ENCODE measurements at places on chromosomes 12 and 14.

- DNase-seq: no peak
These were observed 165.8 kb downstream of the MON2 start for GRCh38 chr12:62632411-62632918.

DNA sequence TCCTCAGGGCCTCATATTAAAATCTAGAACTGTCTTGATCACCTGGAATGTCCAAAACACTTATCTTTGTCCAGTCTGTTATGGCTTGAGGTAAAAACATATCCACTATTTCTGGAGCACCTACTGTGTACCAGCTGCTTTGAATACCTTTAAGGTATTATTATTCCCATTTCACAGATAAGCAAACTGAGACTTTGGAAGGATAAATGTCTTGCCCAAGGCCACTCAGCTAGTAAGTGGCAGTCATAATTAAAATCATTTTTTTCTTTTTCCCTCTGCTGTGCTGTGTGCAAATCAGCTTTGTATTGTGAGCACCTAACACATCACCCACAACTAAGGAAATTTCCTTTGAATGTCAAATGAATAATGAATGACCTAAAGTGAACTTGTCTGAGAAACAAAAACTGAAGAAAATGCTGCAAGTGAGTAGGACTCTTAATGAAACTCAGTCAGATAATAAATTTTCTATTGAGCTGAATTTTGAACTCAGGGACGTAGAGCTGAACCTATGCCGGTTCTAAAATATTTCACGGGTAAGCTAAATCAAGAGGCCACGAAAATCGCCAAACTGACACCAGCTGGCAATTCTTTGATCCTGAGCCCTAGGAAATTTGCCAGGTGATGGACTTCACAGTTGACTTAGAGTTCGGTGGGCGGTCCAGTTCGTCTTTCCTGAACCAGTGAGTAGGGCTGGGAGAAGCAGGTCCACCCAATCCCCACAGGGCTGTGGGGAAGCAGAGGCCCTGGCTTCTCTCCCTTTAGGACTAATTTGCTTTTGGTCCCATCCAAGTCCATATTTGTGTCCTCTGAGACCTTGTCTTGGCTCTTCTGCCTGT, 159.7 kb upstream of the PWP1 start:
- no peak for DNase-seq

- DNase-seq: no peak
These were observed 4.4 kb downstream of the CYP27B1 start for GRCh38 chr12:57762463-57762862.

DNA sequence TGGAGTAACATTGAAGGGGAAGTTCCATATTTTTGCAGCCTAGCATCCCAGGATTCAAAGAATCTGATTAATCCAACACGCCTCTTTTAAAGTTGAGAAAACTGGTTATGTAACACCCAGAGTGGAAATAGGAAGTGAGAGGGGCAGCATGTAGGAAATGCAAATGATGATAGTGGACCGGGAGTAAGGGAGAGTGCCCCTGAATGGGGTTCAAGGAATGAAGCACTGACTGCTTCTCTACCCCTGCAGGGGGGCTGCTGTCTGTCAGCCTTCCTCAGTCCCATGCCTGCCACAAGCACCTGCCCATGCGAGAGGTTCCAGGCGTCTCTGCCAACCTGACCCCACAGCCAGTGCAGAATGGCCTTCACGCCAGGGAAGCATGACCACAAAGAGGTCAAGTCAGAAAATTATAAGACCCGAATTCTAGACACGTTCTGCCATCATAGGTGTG, 126.5 kb upstream of the CCND2 start:
- no peak for DNase-seq

DNA sequence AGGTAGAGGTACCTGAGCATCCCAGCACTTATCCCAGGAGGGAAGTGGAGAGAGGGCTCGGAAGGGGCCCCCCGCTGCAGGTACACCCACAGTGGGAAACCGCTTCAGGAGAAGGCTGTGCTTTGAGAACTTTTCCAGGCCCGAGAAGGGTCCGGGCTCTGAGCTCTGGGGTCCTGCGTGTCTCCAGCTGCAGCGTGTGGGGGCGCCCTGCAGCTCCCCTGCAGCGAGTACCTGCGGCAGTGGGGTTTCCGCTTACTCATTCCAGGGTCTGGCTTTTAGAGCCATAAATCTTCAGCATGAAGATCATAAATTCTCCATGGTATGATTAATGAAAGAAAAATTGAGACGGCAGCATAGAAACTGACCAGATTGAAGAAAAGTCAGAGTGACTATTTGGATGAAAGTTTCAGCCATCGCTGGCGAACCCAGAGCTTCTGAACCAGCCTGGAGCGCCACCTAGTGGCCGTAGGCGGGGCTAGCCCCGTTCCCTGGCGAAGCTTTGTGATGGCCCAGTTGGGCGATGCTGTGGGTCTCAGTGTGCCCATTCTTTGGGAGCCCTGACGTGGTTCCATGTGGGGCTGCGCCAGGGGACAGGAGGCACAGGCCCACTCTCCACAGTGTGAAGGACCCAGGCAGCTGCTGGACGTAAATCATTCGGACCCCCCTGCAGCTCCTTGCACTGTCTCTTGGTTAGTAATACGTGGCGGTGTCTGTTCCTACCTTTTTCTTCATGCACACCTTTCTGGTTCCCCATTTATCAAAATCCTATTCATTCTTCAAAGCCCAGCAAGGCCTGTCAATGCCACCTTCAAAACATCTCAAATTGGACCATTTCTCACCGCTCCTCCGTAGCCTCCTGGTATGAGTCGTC, 198.2 kb downstream of the TSPAN9 start:
- no peak for DNase-seq

DNA sequence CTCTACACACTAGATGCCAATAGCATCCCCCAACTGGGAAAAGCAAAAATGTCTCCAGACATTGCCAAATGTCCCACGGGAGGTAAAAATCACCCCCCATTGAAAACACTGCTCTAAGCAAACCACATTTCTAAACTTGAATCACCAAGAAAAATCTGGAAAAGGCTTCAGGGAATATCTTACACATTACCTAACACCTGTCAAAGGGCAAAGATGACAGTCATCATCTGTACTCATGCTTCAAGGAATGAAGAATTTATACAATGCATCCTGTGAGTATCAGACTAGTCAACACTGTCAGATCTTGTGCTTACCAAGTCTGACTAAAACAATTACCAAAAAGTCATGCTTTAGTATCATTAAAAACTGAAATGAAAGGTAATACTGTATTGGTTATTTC, 161.6 kb upstream of the SOX5 start:
- DNase-seq: no peak

DNA sequence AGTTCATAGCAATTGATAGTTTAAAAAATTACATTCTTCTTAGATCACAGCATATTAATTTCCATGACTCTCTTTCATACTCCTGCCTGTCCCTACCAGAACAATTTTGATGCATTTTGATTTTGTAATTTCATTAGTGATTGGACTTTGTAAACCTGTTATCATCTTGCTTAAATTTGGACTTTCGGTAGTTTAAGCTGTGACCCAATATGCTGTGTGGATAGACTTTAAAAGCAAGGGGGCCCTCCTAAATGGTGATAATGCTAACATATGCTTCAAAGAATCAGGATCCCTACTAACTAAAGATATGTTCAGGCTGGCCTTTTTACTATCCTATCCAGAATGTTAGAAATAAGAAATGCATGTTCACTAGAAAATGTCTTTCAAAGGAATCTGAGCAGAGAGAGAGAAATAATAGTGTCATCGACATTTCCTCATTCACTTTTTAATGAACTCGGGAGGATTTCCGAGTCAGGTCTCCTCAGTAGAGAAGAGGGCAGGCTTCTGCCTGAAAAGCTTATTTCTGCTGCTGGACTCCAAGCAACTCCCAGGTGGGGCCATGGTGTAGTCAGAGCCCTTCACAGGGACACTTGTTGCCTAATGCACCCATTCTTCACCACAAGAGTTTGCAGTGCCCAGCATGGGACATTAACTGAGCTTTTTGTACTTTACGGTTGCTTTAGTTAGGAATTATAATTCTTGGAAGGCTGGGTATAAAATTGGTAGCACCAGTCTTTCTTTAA, 16.7 kb downstream of the SLC38A4 start:
- DNase-seq: no peak

GRCh38 chr12:25725931-25726330, 172.8 kb upstream of the LMNTD1 start:
- DNase-seq: no peak

DNA sequence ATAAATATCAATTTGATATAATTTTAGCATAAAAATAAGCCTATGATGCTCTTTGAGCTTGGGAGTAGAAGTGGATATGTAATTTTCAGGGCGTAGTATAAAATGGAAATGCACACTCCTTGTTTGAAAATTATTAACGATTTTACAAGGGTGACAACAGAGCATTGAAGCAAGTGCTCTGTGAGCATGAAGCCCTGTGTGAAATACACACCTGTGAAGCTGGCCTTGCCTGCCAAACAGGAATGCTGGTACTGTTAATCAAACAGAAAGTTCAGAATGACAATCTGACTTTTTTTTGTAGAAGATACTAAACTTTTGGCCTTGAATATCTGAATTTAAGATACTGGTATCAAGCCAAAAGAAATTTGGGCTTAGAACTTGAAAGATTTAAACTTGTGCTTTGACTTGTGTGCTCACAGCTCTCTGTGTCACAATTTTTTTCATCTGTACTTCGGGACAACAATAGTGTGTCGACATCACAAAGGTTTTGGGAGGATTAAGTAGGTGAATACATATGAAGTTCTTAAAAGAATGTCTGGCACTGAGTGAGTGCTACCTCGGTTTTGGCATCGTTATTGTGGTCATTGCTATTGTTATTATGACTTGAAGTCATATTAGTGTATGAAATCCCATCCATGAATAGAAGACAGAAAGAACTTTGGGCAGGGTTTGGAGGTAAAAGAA, 47.3 kb downstream of the LRRK2 start:
- DNase-seq: no peak

GRCh38 chr14:77314043-77314442, 6.6 kb downstream of the POMT2 start:
- DNase-seq: no peak

DNA sequence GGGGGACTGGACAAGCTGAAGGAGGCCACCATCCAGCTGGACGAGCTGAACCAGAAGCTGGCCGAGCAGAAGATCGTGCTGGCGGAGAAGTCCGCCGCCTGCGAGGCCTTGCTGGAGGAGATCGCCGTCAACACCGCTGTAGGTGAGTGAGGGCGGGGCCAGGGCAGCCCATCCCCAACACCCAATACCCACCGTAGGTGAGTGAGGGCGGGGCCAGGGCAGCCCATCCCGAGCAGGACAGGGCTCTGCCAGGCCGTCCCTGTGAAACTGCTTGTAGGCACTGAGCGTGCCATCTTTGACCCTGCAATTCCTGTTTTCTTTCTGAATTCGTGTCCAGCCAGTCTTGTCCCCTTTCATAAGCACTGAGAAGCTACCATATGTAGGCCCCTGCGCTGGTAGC, 74.0 kb downstream of the CCDC92 start:
- DNase-seq: no peak

DNA sequence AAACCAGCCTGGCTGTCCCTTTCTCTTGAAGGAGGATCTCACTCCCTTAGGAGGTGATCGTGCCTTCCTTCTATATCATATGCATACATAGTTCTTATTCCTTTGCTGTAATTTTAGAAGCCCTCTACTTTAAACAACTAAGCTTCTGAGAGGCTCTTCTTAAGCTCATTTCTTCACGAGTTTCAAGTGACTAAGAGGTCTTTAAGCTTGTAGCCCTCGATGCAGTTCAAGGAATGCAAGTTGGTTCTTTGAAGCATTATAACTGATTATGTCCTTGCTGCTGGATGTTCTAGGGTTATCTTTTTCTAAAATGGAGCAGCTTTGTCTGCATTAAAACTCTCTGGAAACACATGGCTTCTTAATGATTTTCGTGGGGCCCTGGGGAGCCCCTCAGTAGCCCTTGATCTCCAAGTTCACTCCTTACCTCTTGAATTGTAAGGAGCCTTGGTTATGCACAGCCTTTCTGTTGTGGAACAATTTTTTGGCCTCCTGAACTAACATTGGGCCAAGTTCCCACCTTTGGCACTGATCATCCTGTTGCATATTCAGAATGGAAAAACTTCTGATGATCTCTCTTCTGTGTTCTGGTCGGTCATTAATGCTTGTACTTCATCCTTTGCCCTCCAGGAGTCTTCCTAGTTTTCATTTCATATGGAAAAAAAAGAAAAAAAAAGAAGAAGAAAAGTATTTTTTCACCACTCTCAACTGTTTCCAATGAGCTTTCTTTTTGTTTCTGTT, 12.6 kb downstream of the RASSF8 start:
- no peak for DNase-seq

DNA sequence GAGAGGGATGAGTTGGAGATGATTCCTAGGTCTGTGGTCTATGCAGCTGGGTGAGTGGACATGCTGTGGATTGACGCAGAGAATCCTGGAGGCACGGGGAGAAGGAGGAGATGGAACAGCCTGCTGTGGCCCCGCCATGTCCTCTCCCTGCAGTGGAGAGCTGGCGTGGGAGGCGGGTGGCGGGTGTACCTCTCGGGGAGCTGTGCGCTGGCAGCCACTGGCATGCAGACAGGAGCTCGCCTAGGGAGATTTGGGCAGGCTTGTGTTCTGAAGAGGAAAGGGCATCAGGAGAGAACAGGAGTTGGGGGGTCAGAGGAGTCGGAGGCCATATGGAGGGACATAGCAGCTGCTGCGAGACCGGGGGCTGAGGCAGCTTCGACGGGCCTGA, 56.1 kb downstream of the TECPR2 start:
- DNase-seq: no peak

DNA sequence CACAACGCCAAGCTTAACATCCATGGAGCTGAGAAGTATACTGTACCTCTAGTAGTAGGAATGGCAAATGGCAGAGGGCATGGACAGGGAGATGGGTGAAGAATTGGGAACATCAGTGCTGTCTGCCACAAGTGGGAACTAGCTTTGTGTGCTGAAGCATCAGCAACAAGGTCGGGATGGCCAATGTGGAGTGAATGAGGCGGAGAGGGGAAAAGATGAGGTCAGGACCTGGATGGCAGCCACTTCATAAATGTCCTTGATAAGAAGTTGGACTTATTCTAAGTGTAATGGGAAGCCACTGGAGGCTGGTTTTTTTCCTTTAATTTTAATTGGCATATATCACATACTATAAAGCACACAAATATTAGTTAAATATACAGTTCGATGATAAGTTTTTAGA, 21.9 kb upstream of the CLMN start:
- DNase-seq: no peak

- no peak for DNase-seq
These were observed 8.4 kb upstream of the EID3 start for GRCh38 chr12:104294927-104295668.

GRCh38 chr14:69685218-69685616, 73.8 kb downstream of the SUSD6 start:
- DNase-seq: no peak

- no peak for DNase-seq
These were observed 16.2 kb downstream of the ESRRB start for GRCh38 chr14:76391981-76392690.

DNA sequence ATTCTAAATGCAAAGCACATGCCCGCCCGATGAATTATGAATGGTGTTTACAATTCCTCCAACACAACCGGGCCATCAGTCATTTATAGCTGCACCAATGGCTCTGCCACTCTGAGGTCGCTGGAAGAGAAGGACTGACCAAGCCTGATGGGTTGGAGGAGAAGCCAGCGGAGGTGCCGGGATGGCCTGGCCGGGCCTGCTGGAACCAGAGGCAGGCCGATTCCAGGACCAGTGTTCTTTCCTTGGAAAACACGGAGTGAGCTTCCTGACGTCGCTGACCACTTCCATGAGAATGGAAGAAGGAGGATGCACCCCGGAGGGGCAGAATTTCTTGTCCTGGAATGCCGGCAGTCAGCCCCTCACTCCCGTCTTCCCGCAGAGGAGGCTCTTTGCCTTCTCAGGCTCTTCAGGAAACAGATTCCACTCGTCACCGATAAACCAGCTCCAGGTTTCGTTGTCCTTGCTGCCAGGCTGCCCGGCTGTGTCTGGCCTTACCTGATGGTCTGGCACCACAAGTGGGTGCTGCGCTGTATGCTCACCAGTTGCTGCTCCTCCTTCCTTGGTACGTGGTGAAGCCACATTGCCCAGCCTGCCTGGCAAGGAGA, 358.5 kb upstream of the SFSWAP start:
- DNase-seq: no peak
